ENCODE measurements at places on chromosomes 11 and 22.
A peak's percentile ranks its signal among the peaks of the same experiment; 100 is the strongest.

GRCh38 chr11:1862588-1863351 is 9.9 kb downstream of the LSP1 start:
- no peak for DNase-seq

DNA sequence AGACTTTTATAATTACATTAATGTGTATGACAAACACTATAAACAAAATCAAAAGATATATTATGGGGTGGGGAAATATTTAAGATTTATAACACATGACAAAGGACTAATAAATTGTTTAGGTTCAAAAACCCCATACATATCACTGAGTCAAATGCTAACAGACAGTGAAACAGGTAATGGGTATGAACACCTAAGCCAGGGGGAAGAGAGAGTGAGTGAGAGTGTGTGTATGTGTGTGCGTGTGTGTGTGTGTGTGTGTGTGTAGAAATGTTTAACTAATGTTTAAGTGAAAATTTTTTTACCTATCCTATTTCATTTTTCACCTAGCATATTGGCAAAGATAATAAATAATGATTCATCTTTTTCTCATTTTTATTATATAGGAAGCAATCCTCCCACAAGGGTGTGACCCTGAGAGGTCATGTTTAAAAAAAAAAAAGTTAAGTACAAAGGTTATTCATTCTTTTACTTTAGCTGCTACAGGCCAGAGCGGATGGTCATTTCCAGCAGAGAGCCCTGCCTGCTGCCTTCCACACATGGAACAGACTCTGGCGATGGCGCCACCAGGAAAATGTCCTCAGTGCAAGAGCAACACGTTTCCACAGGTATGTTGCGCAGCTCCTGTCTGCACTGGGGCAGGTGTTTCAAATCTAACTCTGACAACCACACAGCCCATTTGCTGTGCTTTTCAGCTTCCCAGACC is 72.9 kb downstream of the PISD start:
- no peak for DNase-seq

- peak; percentile 27 for DNase-seq
These were observed 77.0 kb downstream of the ZNF280B start for GRCh38 chr22:22431271-22432220.

GRCh38 chr11:41301023-41301422 is 158.4 kb downstream of the LRRC4C start:
- peak; percentile 55 for DNase-seq

Data from fibroblast of skin of right quadriceps (primary cell).